Hematopoietic multipotent progenitor cell treated with erythropoietin and hydrocortisone succinate and interleukin-3 and kit ligand, for 17 days (in vitro differentiated cells): ENCODE measurements at places on chromosomes 1 and 21.

DNA sequence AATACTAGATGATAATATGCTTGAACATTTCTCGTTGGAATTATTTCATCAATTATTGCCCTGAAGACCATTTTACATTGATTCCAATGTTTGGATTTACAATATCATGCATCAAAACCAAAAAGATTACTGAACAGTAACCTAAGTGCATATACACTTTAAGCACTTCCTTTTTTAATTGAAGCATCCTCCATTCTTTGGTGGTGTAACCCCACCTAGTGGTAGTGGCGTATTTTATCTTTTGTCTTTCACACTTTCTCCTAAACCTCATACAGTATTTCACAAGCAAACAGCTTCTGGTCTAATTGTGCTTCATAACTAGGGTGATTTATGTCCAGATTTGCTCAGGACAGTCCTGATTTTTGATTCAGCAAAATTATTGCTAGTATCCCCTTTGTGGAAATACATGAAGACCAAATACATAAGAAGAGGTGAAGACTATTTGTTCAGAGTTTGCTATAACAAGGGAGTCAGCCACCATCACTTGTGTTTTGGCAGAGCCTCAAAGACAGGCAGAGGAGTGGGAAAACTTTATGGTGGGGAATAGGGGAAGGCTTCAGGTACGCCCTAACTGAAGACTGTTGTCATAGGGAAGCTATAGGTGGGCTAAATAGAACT, 3.4 kb upstream of the NVL start:
- DNase-seq: peak; percentile 80

GRCh38 chr1:248696774-248697173, 5.8 kb downstream of the OR14I1 start:
- no peak for DNase-seq

GRCh38 chr1:29540801-29541357, 304.6 kb downstream of the PTPRU start:
- DNase-seq: no peak

- no peak for DNase-seq
Measured at GRCh38 chr1:176541663-176542062, 78.7 kb downstream of the PAPPA2 start.

DNA sequence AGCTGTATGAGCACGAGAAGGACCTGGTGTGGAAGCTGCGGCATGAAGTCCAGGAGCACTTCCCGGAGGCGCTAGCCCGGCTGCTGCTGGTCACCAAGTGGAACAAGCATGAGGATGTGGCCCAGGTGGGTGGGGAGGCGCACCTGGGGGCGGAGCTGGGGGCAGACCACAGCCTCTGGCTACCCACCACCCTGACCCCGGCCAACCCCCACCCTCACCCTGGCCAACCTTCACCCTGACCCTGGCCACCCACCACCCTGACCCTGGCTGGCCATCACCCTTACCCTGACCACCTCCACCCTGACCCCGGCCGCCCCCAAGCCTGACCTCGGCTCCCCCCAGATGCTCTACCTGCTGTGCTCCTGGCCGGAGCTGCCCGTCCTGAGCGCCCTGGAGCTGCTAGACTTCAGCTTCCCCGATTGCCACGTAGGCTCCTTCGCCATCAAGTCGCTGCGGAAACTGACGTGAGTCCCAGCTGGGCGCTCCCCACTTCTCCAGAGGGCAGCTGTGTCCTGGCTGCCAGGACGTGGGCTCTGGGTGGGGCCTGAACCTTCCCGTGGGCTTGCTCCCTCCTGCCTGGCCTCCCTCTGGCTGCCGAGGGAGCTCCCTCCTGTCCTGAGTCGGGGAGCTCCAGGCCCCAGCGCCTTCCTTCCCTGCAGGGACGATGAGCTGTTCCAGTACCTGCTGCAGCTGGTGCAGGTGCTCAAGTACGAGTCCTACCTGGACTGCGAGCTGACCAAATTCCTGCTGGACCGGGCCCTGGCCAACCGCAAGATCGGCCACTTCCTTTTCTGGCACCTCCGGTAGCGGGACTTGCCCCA, 69.5 kb downstream of the PIK3CD start:
- DNase-seq: no peak

- DNase-seq: no peak
Measured at GRCh38 chr1:229192853-229193252, 78.1 kb upstream of the RAB4A start.

DNA sequence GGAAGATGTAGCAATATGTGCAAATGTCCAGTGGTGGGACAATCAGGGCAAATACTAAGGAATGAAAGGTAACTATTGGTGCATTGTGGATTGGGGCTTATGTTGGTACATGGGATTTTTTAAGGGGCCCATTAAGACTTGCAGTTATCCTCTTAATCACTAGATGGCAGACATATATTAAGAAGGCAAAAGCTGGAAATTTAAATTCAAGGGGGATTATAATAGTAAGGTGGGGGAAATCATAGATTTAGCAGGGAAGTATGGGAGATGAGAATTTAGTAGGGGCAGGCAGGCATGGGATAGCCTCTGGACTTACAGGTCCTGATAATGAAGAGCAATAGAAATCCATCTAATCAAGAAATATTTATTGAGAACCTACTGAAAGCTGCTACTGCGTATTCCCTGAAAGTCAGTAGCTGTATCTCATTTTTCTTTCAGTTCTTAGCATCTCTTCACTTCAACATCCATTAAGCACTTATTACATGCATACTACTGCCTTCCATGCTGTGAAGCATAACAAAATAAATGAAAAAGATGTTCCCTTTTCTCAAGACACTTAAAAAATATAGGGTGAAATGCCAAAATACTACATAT, 251.8 kb downstream of the CRB1 start:
- no peak for DNase-seq

DNA sequence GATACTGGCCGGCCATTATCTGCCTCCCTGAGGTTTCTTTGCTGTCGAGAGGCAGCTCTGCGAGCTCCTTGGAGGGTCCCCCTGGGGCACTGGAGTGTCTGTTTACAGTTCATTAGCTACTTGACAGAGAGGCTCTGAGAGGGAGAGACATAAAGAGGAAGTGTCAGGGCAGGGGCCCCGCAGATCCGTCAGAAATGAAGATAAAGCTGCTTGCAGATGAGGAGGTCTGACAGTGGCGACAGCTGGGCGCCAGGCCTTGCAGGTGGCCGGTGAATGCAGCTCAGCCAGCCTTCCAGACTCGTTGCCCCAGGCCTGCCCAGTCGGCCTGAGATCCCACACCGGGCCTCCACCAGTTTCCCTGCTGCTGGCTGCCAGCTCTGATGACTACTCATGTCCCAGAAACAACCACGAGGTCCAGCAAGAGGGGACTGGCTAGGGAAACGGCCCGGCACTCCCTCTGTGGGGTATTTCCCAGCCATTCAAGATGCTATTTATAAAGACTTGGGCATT, 84.7 kb downstream of the DISP3 start:
- DNase-seq: no peak

DNA sequence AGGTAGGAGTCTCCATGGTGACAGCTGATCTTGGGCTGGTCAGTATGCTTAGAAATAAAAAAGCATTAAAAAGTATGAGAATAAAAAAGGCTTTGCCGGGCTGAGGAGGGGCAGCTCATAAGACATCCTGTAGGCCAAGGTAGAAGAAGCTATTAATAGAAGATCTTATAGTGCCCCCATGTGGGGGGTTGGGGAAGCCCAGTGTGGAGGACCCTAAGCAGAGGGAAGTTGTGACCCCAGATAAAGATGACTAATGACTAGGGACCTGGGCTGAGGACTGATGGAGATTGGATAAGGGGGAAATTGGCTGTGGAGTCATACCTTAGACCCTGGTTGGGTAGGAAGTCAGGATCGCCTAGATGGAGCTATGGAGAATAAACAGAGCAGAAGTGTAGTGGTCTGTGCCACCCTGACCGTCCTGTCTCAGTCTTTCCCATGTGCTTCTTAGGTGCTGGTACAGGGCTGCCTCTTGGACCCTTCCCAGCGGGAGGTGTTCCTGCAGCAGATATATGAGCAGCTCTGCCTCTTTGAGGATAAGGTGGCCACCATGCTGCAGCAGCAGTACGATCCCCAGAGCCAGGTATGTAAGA, 25.0 kb downstream of the SZT2 start:
- peak; percentile 85 for DNase-seq

DNA sequence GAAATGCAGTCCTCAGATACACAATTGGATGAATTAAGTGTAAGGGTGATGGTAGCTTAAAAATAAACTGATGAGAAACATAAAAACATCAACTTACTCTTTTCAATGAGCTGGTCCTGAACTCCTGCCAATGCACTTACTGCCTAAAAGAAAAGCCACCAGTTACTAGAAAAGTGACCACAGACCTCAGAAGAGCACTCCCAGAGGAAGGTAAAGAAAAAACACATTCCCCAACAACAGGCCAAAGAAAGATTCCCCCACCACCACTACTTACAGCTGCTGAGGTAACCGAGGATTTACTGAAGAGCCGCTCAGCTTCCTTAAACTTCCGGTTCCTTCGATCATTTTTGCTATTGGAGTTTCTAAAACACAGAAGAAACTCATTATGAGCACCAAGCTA, 5.4 kb downstream of the MEAF6 start:
- no peak for DNase-seq

DNA sequence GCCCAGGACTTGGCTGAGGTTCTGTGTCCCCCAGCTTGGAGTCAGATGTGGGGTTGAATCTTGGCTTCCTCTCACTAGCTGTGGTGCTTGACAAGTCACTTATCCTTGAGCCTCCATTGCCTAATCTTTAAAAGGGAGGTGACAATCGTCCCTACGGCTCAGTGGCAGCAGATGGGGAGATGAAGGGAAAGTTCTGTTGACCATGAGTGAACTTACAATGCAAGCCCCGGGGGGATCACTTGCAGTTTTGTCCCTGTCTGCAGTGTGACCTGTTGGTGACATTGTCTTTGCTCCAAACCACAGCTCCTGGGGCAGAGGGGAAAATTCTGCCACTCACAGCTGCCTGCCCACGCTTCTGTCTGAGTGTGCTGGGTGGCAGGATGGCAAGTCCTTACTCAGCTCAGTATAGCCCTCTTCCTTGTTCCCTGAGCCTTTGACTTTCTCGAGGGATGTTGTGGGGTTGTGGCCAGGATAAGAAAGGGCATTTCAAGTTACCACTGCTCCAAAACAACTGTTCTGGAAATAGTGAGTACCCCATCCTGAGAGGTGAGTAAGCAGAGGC, 1.7 kb downstream of the PCSK9 start:
- DNase-seq: no peak

GRCh38 chr21:45655124-45655523, 11.6 kb downstream of the PCBP3 start:
- no peak for DNase-seq

- DNase-seq: no peak
Measured at GRCh38 chr1:10835822-10836421, 39.5 kb upstream of the CASZ1 start.

DNA sequence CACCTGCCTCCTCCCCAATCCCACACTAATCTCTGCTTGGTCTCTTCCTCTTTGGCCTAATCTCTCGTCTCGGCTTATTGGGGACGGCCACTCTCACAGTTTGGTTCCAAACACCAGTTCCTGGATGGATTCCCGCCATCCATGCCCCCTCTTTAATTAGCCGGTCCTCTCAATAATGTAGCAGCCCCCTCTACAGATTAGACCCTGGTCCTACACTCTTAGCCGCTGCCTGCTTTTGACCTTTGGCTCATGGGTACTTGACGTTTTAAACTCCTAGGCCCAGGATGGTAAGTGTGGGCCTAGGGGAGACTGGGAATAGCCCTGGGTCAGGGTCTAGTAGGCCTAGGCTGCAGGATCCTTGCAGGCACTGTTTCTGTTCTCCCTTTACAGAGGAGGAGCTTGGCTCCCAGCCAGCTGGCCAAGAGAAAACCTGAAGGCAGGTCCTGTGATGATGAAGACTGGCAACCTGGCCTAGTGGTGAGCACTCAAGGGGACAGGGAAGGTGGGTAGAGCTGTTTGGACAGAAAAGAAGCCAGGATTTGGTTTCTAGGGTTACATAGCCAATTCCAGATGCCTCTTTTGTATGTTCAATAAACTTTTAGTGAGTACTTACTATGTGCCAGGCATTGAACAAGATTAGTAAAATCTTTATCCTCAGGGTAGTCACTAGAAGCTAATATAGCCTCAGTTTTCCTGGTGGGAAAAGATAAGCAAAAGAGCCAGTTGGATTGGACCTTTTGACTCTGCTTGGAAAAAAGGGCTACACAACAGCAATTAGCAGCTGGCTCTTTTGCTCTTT, 758 bp downstream of the RAD54L start:
- peak; percentile 69 for DNase-seq

DNA sequence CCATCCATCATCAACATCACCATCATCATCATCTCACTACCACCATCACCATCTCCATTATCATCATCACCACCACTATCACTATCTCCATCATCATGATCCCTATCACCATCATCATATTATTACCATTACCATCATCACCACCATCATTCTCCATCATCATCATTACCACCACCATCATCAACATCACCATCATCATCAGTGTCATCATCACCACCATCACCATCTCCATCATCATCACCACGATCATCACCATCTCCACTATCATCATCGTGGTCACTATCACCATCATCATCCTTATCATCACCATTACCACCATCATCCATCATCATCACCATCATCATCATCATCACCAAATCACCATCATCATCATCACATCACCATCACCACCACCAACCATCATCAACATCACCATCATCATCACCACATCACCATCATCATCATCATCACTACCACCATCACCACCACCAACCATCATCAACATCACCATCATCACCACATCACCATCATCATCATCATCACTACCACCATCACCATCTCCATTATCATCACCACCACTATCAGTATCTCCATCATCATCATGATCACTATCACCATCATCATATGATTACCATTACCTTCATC, 202.1 kb upstream of the VAMP3 start:
- no peak for DNase-seq

GRCh38 chr1:201511941-201512539, 5.1 kb upstream of the CSRP1 start:
- no peak for DNase-seq

DNA sequence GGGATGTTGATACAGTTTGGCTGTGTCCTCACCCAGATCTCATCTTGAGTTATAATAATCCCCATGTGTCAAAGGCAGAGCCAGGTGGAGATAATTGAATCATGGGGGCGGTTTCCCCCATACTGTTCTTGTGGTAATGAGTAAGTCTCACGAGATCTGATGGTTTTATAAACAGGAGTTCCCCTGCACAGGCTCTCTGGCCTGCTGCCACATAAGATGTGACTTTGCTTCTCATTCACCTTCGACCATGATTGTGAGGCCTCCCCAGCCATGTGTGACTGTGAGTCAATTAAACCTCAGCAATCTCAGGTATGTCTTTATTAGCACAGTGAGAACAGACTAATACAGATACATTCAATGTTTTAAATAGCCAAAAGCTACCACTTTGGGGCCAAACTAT, 41.1 kb downstream of the SLC35F3 start:
- DNase-seq: no peak

DNA sequence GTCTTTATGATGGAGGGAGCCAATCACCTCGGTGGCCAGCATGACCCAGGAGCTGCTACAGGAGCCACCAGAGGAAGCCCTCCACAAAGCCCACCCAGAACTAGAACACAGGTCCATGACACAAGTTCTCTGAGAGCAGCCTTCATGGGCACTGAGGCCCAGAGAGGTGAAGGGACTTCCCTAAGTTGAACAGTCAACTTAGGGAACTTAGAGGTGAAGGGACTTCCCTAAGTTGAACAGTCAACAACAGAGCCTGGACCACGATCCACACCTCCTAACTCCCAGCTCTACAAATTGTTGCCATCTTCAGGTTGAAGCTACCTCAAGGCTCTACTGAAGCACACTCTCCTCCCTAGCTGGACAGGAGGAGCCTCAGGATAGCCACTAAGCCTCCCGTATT, 132.7 kb downstream of the CCDC185 start:
- no peak for DNase-seq
